ENCODE measurements at places on chromosomes 1 and 21.

- no peak overlapping the region for H3K27ac ChIP-seq
- no peaks in the 10 kb centered on the region for H3K36me3 ChIP-seq
- H3K4me3 ChIP-seq: peak overlapping the region; percentile 76
- H3K4me1 ChIP-seq: peaks cover 4% of the 10 kb centered on the region
- peaks cover 15% of the 10 kb centered on the region for H3K27me3 ChIP-seq
- peak; percentile 79 for DNase-seq
Measured at GRCh38 chr1:179586107-179586823, 5.4 kb upstream of the TDRD5 start.

DNA sequence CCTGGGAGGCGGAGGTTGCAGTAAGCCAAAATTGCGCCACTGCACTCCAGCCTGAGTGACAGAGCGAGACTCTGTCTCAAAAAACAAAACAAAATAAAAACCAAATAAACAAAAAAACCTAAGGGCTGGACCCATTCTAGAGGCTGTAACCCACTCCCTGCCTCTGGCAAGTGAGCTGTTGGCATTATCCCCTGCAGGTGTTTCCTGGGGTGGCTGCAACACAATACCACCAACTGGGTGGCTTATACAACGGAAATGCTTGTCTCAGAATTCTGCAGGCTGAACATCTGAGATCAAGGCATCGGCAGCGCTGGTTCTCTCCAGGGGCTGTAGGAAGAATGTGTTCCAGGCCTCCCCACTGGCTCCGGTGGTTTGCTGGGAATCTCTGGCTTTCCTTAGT lies 15.2 kb downstream of the LRRC38 start:
- H3K27me3 ChIP-seq: peaks cover 22% of the 10 kb centered on the region
- H3K4me1 ChIP-seq: no peaks in the 10 kb centered on the region
- no peak overlapping the region for H3K27ac ChIP-seq
- DNase-seq: no peak
- no peaks in the 10 kb centered on the region for H3K36me3 ChIP-seq
- H3K4me3 ChIP-seq: no peak overlapping the region

- no peak overlapping the region for H3K27ac ChIP-seq
- peaks cover 3% of the 10 kb centered on the region for H3K27me3 ChIP-seq
- H3K36me3 ChIP-seq: no peaks in the 10 kb centered on the region
- DNase-seq: no peak
Measured at GRCh38 chr1:17559615-17560419, 20.3 kb downstream of the ARHGEF10L start.

DNA sequence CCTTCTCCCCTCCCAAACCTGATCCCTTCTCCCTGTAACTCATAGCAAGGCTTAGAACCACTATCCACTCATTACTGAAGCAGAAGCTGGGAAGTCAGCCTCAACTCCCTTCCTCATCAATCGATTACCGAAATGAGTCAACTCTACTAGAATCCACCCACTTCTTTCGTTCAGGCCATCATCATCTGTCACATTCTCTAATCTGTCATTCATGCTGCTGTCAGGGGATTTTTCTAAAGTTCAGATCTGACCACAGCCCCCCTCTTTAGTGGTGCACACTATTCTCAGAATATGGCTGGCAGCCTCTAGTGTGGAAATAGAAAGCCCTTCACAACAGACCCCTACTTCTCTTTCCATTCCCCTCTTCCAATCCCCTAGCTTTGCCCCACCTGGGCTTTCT lies 5.1 kb downstream of the NT5C1A start:
- DNase-seq: no peak
- no peaks in the 10 kb centered on the region for H3K36me3 ChIP-seq
- H3K27me3 ChIP-seq: peaks cover 95% of the 10 kb centered on the region
- H3K4me1 ChIP-seq: peaks cover 6% of the 10 kb centered on the region
- H3K4me3 ChIP-seq: no peak overlapping the region
- H3K27ac ChIP-seq: no peak overlapping the region

DNA sequence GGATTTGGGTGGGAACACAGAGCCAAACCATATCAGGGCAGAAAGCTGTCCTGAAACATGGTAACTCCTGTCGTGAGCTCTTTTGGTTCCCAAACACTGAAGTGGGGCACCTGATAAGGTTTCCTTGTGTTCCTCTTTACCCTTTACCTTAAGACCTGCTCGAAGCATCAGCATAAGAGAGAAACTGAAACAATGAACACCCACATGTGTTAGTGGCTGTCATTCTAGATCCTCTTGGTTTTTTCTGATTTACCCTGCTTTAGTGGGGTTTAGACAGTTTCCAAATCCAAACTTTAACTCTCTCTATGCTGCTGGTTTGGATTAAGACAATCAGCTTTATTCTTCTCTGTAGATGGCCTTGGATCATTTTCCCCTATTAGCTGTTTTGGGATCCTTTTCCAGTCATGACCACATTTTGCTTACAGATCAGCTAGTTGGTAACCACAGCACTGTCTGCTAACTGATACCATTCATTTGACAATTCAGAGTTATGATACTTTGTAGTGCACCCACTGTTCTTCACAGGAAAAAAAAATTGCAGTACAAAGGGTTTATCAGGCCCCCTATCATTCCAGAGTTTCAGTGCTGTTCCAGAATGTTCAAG lies 975 bp upstream of the MNDA start:
- no peaks in the 10 kb centered on the region for H3K4me1 ChIP-seq
- no peak for DNase-seq
- no peaks in the 10 kb centered on the region for H3K36me3 ChIP-seq
- H3K27me3 ChIP-seq: peaks cover 3% of the 10 kb centered on the region
- H3K4me3 ChIP-seq: no peak overlapping the region

GRCh38 chr21:44831227-44831860 lies 13.5 kb upstream of the SUMO3 start:
- peaks cover 5% of the 10 kb centered on the region for H3K4me1 ChIP-seq
- H3K4me3 ChIP-seq: no peak overlapping the region
- H3K27ac ChIP-seq: no peak overlapping the region
- peaks cover 26% of the 10 kb centered on the region for H3K27me3 ChIP-seq
- DNase-seq: no peak

DNA sequence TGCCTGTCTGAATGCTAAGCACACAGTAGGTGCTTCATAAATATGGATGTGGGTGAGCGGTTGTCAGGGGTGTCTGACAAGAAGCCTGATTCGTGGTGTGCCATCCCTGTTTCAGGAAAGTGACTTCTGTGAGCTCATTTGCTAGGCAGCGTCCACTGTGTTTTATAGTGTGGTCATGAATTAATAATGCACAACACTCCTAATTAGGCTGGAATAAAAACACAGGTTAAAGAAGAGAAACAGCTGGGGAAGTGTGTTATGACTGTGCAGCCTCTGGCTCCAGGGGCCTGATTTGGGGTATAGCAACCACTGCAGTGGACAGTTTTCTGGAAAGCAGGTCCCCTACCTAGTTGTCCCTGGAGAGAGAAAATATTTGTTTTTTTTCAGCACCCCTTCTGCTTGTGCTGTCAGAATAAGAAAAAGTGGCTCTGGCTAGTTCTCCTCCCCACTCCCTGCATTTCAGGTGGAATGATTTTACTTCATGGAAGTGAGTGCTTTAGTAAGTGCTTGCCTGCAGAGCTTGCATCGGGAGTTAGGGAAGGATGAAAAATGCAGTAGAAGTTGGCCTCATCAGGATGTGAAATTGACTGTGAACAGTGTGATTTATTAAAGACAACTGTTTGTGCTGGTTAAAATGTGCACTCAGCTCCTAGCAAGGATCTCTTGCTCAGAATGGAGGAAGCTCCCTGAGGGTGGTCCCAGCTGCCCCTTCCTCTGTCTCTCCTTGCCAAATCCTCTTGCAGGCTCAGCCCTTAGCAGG lies 333.8 kb downstream of the HHAT start:
- H3K4me1 ChIP-seq: no peaks in the 10 kb centered on the region
- DNase-seq: no peak
- H3K27ac ChIP-seq: no peak overlapping the region
- H3K27me3 ChIP-seq: peaks cover 15% of the 10 kb centered on the region

DNA sequence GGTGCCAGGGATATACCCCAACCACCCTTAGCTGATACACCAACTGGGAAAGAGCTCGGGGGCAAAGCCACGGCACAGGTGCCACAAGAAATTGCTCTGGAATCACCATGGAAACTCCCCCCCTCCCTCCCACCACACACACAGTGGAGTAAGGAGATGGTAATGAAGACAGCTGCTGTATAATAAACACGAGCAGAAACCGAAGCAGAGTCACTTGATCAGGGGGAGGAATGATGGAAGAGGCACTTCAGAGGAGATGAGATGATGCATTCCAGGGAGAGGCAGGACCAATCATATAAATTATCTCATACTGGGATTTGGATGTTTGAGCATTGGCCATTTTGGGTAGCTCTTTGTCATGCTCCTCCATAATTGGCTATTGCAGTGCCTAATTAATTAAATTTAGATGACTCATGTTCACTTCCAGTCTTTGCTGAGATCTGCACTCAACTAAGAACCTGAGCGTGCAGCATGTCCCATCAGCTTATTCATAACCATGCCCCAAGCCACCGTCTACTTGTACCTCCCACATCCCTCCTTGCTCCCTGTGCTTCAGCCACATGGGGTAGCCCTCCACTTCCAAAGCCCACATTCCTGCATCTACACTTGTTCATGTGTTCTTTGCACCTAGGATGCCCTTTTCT lies 189.5 kb downstream of the ZSCAN20 start:
- H3K36me3 ChIP-seq: no peaks in the 10 kb centered on the region
- H3K4me3 ChIP-seq: no peak overlapping the region
- no peak overlapping the region for H3K27ac ChIP-seq
- H3K4me1 ChIP-seq: no peaks in the 10 kb centered on the region
- H3K27me3 ChIP-seq: peaks cover 6% of the 10 kb centered on the region

GRCh38 chr1:75954586-75954985 lies 22.4 kb upstream of the ASB17 start:
- DNase-seq: no peak
- no peak overlapping the region for H3K27ac ChIP-seq
- H3K4me1 ChIP-seq: no peaks in the 10 kb centered on the region
- no peaks in the 10 kb centered on the region for H3K27me3 ChIP-seq

DNA sequence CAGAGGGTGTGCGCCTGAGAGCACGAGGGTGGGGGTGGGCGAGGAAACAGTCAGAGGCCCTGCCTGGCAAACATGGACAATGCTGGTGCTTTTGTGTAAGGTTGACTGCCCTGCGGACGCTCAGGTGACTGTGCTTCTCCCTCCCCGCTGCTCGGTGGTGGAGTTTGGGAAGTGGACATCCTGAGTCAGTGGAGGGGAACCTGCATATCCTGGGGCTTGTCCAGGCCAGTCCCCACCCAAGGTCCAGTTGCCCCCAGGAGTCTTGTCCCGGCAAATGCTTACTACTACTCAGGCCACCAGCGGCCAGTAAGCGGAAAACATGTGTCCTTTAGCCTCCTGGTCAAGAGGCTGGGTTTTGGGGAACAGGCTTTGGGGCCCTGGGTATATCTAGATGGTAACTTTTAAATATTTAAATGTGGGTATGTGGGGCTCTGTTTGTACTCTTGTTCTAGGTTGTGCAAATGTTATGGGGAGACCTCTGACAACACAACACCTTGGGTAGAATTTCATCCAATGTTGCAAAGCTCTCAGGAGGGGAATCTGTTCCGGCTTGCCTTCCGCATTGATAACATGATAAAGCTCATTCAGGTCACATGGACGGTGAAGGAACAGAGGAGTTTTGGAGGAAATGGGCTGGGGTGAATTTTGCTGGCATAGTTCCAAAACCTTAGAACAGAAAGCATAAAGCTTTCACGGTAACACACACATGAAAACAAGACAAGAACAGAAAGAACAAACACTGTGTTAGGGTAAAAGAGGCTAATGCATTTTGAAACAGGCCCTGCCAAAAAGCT lies 364.9 kb downstream of the PRDM2 start:
- H3K36me3 ChIP-seq: no peaks in the 10 kb centered on the region
- no peak overlapping the region for H3K4me3 ChIP-seq
- no peak overlapping the region for H3K27ac ChIP-seq
- no peak for DNase-seq
- H3K4me1 ChIP-seq: peaks cover 13% of the 10 kb centered on the region

- H3K27ac ChIP-seq: no peak overlapping the region
- H3K4me3 ChIP-seq: no peak overlapping the region
- DNase-seq: no peak
- H3K27me3 ChIP-seq: peaks cover 4% of the 10 kb centered on the region
- no peaks in the 10 kb centered on the region for H3K36me3 ChIP-seq
- H3K4me1 ChIP-seq: peaks cover 5% of the 10 kb centered on the region
Measured at GRCh38 chr1:98177751-98178150, 256.9 kb upstream of the DPYD start.

- H3K27ac ChIP-seq: no peak overlapping the region
- no peak for DNase-seq
- H3K4me1 ChIP-seq: no peaks in the 10 kb centered on the region
- no peaks in the 10 kb centered on the region for H3K36me3 ChIP-seq
- peaks cover 5% of the 10 kb centered on the region for H3K27me3 ChIP-seq
Measured at GRCh38 chr1:67224856-67225255, 58.6 kb downstream of the IL23R start.

- H3K27ac ChIP-seq: peak overlapping the region; percentile 100
- DNase-seq: no peak
- H3K36me3 ChIP-seq: peaks cover 35% of the 10 kb centered on the region
- peak overlapping the region; percentile 94 for H3K4me3 ChIP-seq
- peaks cover 3% of the 10 kb centered on the region for H3K27me3 ChIP-seq
Measured at GRCh38 chr1:248906753-248907661, 972 bp downstream of the PGBD2 start.

- no peak overlapping the region for H3K27ac ChIP-seq
- no peaks in the 10 kb centered on the region for H3K36me3 ChIP-seq
- H3K27me3 ChIP-seq: no peaks in the 10 kb centered on the region
- no peak for DNase-seq
Measured at GRCh38 chr1:73452522-73452921, 745.5 kb downstream of the LRRIQ3 start.

- H3K4me1 ChIP-seq: no peaks in the 10 kb centered on the region
- no peaks in the 10 kb centered on the region for H3K36me3 ChIP-seq
- DNase-seq: no peak
- H3K27ac ChIP-seq: no peak overlapping the region
Measured at GRCh38 chr1:198346178-198346577, 189.4 kb downstream of the NEK7 start.

GRCh38 chr1:81801651-81802456 lies 1.1 kb downstream of the ADGRL2 start:
- no peaks in the 10 kb centered on the region for H3K36me3 ChIP-seq
- peak; percentile 38 for DNase-seq
- peaks cover 3% of the 10 kb centered on the region for H3K27me3 ChIP-seq
- peaks cover 56% of the 10 kb centered on the region for H3K4me1 ChIP-seq
- H3K27ac ChIP-seq: peak overlapping the region; percentile 100
- peak overlapping the region; percentile 98 for H3K4me3 ChIP-seq

Data from nephron progenitor cell (in vitro differentiated cells).